ENCODE measurements at places on chromosomes 11 and 22.

DNA sequence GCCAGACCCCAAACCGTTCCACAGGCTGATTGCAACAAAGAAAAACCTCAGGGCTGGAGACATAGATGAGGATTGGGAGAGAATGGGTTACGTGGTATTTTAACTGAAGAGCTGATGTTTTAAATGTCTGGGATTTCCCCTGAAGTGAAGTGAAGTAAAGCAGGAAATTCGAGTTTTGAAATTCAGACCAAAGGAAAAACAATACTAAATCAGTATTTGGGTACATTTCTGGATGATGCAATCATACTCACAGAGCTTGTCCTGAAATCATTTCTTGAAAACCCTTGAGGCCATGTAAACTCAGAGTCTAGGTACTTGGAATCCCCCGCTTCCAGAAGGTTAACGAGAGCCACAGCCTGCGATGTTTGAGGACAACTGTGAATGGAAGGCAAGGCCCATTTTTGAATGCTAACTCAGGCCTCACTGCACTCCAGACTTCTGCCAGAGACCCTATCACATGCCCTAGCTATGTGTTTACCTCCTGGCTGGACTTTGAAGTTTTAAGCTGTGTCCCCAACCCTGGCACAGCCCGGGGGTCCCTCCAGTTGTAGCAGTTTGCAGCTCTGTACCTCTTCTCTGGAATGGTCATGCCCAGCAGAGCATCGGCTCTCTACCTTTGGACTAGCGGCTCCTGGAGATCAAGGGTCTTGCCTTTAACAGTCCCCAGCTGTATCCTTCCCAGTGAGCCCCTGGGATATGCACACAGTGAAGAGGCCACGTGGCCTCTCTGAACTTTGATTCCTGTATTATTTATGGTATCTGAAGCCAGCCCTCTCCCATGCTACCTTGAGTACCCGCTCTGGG is 5.4 kb upstream of the FTH1 start:
- DNase-seq = no peak

DNA sequence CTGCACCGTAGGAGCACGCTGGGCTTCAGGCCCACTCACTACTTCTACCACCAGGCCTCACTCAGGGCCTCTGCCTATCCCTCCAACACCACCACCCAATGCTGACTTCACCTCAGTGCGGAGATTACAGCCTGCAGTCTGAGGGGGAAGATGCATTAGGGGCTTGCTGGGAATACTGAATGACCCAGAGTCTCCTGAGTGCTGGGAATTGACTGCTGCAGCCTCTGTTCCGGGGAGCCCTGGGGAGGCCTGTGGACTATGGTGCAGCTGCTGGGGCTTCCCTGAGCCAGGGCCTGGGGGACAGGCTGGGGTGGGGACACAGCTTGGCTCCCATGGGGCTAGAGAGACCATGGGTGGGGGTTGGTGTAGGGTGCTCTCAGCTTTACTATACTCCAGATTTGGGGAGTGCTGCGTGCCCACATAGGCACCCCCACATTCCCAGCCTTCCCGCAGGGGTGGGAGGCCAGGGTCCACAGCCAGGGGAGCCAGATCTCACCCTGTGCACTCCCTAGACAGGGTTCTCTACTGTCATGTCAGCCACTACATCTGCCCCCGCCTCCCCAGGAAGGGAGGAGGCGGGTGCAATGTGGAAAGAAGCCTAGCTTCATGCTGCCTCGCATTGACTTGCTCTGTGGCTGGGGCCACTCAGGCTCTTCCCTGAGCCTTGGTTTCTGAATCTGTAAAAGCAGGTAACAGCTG is 44.4 kb downstream of the GDPD5 start:
- DNase-seq = no peak

DNA sequence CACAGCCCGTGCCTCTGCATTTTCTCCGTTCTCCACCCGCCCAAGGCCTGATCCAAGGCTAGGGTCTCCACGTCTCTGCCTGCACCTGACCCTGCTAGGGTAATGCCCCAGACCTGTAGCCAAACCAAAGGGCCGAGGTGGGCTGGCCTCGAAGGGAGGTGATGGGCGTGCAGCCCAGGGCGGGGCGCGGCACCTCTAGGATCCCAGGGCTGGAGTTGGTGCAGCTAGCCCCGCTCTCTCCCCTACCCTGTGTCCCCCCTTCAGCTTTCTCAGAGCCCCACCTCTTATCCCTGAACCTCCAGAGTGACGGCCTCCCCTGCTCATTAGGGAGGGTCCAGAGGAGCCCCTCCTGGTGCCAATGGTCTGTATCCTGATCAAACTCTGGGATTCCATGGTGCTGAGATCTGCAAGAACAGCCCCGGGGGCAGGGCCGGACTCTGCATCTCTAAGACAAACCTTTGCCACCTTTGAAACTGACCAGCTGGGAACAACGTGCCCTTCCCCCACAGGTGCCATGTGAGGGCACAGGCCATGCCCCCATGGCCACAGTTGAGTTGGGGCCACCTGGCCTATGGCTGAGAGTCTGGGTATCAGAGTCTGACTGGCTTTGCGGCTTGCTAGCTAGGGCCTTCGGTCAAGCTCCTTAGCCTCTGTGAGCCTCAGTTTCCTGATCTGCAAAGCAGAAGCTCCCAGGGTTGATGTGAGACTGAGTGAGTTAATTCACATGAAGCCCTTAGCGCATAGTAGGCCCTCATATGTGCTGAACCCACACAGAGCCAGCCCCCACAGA is 23.1 kb upstream of the CBX7 start:
- no peak for DNase-seq

- DNase-seq = no peak
Measured at GRCh38 chr22:36326178-36327161, 61.3 kb downstream of the MYH9 start.

- no peak for DNase-seq
Measured at GRCh38 chr11:64672875-64673274, 50.1 kb downstream of the NRXN2 start.

DNA sequence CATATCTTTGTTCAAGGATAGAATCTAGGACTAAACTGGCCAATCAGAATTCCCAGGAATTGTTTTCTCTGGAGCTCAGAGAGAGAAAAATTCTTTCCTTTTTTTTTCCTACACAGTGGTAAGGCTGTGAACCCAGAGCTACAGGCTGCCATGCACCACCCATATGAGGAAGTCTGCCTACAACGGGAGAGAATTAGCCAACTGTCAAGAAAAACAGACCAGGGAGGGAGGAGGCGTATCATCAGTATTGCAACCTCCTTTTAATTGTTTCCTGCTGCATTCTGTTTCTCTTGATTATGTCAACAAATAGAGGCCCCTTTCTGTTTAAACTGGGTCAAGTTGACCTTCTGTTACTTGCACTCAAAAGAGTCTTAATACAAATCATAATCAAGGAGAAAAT is 176.5 kb upstream of the UBASH3B start:
- DNase-seq = no peak

- DNase-seq = no peak
Measured at GRCh38 chr11:76838678-76839068, 22.0 kb upstream of the ACER3 start.

- no peak for DNase-seq
Measured at GRCh38 chr11:60953781-60954180, 1.8 kb upstream of the SLC15A3 start.

DNA sequence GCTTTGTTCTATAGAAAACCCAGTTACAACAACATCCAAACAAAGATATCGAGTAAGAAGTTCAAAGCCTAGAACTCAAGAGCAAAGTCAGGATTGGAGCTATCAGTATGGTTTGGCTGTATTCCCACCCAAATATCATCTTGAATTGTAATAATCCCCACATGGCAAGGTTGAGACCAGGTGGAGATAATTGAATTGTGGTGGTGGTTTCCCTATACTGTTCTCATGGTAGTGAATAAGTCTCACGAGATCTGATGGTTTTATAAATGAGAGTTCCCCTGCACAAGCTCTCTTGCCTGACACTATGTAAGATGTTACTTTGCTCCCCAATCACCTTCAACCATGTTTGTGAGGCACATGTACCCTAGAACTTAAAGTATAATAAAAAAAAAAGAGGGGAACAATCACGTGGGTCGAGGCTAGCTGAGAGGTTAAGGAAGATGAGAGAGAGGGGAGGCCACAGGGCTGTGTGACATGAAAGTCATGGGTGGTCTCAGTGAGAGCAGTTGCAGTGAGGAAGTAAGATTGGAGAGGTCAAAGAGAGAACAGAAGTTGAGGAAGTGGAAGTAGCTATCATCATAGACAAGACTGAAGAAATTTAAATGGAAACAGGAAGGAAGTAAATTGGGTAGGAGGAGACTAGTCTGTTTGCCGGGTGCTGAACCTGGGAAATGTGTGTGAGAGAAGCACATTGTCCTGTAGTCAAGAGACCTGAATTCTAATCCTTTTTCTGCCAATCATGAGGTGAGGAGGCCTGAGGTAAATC is 80.1 kb upstream of the CD44 start:
- DNase-seq = no peak

DNA sequence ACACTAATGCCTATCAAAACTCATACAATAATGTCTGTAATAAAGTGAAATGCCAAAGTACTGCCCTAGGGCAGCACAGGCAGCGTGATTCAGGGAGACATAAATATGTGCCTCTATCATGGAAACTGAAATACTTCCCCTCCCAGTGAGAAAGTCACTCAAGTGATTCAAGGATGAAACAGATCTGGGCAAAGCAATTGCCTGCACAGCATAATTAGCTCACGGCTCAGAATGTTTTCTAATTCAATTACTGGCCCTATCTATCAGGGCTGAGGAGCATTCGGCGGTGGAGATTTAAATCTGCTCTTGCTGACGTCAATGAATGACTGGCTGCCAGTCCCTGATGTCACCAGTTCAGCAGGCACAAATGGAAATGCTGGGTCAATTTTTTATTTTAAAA is 27.7 kb upstream of the PPP2R1B start:
- DNase-seq = no peak

DNA sequence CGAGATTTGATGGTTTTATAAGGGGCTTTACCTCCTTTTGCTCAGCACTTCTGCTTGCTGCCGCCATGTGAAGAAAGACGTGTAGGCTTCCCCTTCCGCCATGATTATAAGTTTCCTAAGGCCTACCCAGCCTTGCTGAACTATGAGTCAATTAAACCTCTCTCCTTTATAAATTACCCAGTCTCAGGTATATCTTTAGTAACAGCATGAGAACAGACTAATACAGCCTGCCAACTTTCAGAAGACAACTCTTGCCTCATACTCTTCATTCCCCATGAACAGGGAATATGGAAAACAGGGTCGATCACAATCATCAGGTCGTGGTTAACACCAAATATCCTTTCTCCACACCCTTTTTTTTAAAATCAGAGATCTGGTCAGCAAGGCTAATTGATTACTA is 83.0 kb downstream of the MPPED2 start:
- DNase-seq = no peak

GRCh38 chr11:96241331-96241841 is 101.6 kb downstream of the MAML2 start:
- DNase-seq = no peak

GRCh38 chr11:118059246-118059940 is 17.5 kb upstream of the TMPRSS4 start:
- no peak for DNase-seq

GRCh38 chr22:47995264-47995627 is 1232.8 kb downstream of the TBC1D22A start:
- DNase-seq = no peak

- no peak for DNase-seq
Measured at GRCh38 chr11:44404736-44405395, 94.9 kb upstream of the ALX4 start.

DNA sequence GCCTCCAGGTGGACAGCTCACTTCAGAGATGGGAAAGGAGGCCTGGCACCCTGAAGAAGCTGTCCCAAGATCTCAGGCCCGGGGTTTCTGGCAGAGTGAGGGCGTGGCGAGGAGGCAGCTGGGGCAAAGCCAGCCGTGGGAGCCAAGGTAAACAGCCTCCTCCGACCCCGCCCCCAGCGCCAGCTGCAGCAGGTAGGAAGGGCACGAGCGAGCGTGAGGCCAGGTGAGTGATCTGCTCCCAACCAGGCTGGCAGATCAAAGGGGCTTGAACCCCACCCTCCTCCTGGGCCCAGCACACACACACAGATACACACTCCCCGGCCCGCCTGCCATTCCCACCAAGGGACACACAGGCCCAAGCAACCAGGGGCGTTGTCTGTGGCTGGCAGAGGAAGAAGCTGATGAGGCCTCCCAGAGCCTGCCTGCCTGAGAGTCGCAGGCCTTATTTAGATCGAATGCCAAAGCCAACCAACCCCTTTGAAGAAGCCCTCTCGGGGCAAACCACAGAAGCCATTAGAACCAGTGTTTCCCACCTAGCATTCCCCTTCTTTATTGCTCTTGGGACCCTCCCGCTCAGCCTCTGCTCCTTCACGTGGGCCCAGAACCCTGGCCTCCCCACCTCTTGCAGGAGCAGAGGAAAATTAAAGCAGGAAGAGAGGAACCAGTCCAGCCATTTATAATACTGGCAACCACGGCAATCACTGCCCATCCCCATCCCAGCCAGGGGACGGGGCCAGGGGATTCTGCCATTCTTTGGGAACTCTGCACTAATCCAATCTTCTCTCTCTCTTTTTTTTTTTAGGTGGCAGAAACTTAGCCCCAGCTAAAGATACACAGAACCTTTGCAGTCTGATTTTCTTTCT is 5.0 kb downstream of the PDGFB start:
- DNase-seq = no peak

GRCh38 chr22:46139895-46140350 is 10.4 kb upstream of the PPARA start:
- no peak for DNase-seq

DNA sequence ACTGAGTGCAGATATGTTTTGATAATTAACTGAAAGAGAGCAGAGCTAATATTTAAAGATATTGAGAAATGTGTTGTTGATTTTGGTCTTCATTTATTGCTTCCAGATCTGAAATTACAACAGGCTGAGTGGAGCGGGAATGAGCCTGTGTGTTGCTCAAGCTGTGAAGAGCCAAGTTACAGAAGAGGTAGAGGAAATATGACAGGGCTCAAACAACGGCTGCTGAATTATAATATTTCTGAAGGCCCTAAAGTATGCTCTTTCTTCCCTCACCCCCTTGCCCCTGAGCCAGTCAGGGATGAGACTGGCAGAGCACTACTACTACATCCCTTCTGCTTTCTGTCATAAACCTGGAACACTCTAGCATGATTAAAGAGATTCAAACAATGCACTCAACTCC is 115.6 kb downstream of the FANCF start:
- DNase-seq = no peak

DNA sequence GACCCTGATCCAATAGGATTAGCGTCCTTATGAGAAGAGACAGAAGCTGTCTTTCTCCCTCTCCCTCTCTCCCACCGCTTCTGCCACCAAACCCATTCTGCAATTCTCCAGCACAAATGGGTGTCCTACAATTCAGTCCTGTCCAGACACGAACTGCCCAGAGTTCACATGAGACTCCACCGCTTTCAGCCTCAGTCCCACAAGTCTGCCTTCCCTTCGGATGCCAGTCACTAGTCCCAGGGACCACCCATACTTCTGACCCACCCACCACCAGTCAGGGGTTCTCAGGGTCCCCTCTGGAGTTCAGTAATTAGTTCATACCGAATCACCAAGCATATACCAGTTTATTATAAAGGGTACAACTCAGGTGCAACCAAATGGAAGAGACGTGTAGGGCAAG is 73.6 kb downstream of the TRIM29 start:
- no peak for DNase-seq

DNA sequence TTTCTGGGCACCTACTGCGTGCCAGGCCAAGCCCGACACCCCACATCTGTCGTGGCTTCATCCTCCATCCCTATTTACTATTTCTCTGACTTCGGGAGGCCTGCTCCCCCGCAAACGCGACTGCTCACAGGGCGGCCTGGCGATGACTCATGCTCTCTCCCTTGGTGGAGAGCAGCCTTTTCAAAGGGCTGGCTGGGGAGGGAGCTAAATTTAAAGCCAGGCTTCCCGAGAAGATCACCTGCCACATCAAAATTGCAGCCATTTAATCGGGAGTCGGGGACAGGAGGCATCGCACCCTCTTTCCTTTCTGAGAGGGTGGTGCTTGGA is 24.9 kb upstream of the SHISAL1 start:
- DNase-seq = no peak

GRCh38 chr11:133024301-133024700 is 508.0 kb downstream of the OPCML start:
- no peak for DNase-seq

All from hippocampal formation (tissue), 2 donors.